Fibroblast of lung (primary cell): ENCODE measurements at places on chromosomes 7 and 10. TPM values are rescaled to one million over a fixed set of nuclear protein-coding genes. Genes with fewer than 3 reads are reported as not detected.
A peak's percentile ranks its signal among the peaks of the same experiment; 100 is the strongest.

Gene GIMAP1
- total RNA-seq = under 0.01 TPM in 2 replicates

Gene CAMK2B
- total RNA-seq = 0.17 and 0.26 TPM in 2 replicates

- no peak for DNase-seq
Observed at GRCh38 chr7:22571766-22572165, 71.8 kb upstream of the STEAP1B start.

GRCh38 chr10:125782616-125783015 lies 7.0 kb upstream of the MMP21 start:
- DNase-seq = no peak

Gene CYP3A4
- total RNA-seq = 0.17 TPM in 1 of 2 replicates, not detected in the other

Gene OR9A2
- not detected in 2 replicates for total RNA-seq

- peak; percentile 85 for DNase-seq
Observed at GRCh38 chr7:17706734-17707133, 233.6 kb downstream of the SNX13 start.

Gene AEBP1
- total RNA-seq = 116 and 133 TPM in 2 replicates

Gene SDK1
- total RNA-seq = 3.6 and 8.6 TPM in 2 replicates

DNA sequence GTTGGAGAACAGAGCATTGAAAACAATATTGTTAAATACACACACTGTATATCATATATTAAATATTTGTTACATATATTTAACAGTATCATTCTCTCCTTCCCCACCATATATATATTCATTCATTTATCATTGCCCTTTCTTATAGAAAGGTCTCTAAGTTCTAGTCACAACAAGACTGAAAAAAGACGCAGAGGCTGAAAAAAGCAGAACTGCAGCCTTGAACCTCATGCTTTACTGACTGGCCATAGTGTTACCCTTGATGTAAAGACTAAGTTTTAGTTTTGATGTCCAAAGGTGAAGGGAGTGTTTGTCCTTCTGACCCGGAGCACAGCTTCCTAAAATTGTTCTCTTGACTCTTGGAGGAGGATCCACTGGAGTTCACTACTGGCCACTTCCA lies 247.9 kb downstream of the PTEN start:
- DNase-seq = no peak

- DNase-seq = no peak
Observed at GRCh38 chr10:123848564-123849457, 42.8 kb downstream of the CPXM2 start.

Gene EFCAB10
- not detected in 2 replicates for total RNA-seq

DNA sequence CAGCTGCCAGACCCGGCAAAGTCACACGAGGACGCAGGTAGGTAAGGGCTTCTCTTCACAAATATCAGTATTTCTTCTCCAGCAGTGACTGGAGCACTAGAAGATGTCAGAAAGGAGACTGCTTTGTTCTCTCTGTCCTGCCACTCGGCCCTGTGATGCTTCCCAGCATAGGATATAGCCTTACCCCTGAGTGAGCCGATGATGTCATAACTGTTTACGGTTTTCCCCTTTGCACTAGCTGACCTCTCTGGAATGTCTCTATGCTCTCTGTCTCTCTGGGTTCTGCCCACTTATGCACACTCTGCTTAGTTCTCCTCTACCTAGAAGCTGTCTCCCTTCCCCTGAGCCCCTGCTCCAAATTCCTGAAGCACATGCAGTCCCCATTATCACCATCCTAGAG lies 167.5 kb upstream of the PODXL start:
- DNase-seq = no peak

DNA sequence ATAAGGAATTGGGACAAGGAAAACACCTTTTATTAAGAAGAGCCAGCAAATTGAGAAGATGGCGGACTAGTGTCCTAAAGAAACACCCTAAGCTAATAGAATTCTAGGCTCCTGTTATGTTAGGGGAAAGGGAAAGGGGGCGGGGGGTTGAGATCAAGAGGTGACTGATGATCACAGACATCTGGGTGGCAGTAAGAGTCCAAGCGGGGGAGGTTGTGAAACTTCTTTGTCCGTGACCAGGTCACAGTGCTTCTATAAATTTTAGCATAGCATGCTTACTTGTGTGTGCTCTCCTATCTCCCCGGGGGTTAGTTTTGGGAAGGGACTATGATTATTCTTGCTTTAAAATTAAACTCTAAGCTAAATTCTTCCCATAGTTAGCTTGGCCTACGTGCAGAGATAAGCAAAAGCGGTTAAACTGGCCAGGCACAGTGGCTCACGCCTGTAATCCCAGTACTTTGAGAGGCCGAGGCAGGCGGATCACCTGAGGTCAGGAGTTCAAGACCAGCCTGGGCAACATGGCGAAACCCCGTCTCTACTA lies 262.1 kb downstream of the SKIDA1 start:
- no peak for DNase-seq

GRCh38 chr7:8436965-8437364 lies 3.6 kb downstream of the NXPH1 start:
- DNase-seq = peak; percentile 2

DNA sequence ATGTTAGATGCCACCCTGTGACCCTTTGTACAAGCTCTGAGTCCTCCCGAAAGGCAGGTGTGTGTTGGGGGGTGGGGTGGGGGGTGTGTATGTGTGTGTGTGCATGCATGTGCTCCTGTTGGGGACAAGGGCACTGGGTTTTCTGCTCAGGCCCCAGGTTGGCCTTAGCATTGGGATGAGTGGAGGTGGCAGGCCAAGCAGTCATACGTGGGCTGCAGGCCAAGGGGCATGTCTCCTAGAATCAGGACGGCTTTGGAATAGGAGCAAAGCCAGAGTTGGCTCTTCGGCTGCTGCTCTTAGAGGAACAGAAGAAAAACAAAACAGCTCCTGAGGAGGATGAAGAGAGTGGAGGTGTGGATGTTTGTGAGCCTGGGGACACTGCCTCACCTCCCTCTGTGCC lies 26.0 kb downstream of the HSPA12A start:
- DNase-seq = no peak

DNA sequence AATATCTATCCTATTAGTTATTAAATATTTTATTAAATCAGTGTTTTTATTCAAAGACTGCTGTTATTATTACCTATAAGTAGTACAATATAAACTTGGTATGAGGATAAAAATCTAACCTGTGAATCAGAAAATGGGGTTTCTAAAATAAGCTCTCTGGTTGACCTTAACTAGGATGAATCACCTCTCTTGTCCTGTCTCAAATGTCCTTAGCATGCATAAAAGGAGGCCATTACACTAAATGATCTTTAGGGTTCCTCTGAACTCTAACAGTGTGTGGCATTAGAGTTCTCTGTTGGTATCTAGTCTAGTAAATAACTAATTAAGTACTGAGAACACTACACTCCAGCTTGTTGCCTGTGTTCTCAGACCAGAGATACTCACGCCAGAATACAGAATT lies 143.1 kb upstream of the LRRTM3 start:
- peak; percentile 52 for DNase-seq

GRCh38 chr10:6046773-6047611 lies 15.2 kb downstream of the IL2RA start:
- DNase-seq = no peak

DNA sequence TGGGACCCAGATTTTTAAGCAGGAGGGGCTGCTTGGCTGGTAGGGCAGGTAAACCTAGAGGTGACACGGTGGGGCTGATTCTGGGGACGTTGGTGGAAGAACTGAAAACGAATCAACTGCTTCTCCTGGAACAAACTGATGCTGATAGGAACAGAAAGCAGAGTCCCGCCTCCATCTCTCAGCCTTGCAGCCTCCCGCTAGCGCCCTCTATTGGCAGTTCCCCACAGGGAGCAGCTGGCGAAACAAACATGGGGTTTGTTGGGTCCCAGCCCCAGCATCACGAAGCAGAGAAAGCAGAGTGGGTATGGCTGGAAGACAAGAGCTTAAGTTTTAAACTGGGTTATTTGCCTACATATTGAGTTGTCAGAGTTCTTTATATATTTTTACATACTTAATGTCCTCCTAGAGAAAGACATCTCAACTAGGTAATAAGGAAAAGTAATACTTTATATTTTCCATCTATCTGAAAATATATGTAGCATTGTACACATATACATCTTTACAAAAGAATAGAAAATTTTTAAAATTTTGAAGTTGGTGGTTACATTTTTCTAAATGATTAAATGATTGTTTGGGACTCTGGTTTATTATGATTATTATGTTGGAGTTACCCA lies 42.3 kb upstream of the FOXI2 start:
- no peak for DNase-seq

- no peak for DNase-seq
Observed at GRCh38 chr7:45977256-45977780, 56.2 kb upstream of the IGFBP3 start.

DNA sequence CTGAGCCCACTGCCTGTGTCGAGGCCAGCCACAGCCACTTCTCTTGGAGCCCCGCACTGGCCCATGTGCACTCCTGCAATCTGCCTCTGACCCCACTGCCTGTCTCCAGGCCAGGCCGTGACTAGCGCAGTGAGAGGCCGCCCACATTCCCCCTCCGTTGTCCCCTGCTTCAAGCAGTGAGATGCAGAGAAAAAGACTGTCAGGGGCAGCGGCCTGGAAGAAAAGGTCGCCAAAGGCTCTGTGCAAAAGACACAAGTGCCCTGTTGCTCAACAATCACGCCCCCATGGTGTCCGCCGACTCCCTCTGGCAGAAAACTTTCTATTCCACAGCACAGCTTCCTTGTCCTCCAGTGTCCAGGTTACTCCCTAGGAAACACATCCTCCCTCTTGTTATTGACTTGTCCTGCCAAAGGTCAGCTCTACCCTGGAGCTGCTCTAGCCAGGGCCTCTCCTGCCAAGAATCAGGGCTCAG lies 9.9 kb downstream of the FAM131B start:
- DNase-seq = no peak

DNA sequence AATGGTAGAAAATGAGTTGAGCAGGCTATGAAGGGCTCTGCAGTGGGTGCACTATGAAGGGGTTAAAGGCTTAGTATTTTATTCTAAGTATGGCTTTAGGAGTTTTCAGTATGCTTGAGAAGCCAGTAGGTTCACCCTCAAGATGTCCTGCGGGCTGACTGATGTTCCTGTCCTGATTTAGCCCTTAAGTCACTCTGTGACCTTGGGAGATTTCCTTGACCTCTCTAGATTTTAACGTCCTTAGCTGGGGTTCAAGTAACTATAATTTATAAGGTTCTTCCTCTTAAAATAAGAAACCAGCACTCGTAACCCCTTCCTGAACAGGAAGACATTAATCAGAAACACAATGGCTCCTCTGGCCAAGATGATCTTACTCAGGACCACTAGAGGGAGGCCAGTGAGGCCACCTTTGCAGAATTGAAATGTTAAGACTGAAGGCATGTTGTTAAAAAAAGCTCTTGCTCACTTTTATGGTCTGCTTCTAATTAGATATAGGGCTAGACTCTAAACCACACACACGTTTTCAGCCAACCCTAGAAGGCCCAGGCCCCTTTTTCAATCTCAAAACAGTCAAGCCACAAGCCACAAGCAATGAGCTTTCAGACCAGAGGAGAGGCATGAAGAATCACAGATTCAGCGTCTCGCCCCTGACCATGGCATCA lies 41.9 kb downstream of the CDK1 start:
- DNase-seq = peak; percentile 33

- DNase-seq = no peak
Observed at GRCh38 chr7:136803028-136803427, 65.4 kb upstream of the CHRM2 start.

DNA sequence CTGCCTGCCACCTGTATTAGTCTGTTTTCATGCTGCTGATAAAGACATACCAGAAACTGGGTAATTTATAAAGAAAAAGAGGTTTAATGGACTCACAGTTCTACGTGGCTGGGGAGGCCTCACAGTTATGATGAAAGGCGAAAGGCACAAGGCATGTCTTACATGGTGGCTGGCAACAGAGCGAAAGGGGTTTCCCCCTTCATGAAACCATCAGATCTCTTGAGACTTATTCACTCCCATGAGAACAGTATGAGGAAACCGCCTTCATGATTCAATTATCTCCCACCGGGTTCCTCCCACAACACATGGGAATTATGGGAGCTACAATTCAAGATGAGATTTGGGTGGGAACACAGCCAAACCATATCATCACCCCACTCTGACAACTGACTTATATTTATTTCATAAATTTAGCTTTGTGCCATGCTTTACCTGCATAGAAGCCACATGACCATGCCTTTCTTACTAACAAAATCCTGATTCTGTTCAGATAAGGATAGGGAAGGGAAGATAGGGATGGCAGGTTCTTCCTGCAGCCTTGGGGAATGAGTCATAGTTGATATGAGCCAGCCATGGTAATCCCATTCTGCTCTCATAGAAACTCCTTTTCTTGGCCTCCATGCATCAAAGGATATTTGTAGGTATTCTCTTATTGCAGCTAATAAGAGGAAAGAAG lies 191.3 kb upstream of the AGK start:
- DNase-seq = no peak
